Occipital lobe (tissue), 3 donors: ENCODE measurements at places on chromosomes 16 and 17. TPM values are rescaled to one million over a fixed set of nuclear protein-coding genes. Genes with fewer than 3 reads are reported as not detected.

DNA sequence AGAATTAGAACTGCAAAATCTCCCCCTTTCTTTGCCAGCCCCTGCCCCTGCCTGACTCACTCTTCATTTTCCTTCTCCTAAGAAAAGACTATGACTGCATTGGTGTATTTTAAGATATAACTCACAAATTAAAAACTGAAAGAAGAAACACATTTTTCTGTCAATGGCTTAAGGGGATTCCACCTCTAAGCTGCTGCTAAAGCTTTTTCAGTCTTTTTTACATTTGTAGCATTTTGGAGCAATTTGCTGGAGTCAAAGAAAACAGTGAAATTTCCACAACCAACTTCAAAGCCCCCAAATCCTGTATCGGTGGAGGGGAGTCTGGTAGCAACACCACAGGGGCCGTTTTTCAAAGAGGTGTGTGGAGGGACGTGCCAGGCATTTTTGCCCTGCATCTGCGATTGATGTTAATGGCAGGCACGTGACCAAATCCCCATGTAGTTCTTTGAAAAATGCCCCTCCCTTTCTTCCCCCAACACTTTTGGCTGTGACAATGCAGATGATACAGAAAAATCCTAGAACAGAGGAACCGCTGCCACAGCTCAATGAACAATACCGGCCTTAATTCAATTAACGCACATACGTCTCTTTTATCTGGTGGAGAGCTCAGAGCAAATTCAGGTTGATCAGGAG, 28.5 kb downstream of the MAF start:
- DNase-seq: no peak

- no peak for DNase-seq
Observed at GRCh38 chr17:20975566-20975965, 67.2 kb downstream of the USP22 start.

DNA sequence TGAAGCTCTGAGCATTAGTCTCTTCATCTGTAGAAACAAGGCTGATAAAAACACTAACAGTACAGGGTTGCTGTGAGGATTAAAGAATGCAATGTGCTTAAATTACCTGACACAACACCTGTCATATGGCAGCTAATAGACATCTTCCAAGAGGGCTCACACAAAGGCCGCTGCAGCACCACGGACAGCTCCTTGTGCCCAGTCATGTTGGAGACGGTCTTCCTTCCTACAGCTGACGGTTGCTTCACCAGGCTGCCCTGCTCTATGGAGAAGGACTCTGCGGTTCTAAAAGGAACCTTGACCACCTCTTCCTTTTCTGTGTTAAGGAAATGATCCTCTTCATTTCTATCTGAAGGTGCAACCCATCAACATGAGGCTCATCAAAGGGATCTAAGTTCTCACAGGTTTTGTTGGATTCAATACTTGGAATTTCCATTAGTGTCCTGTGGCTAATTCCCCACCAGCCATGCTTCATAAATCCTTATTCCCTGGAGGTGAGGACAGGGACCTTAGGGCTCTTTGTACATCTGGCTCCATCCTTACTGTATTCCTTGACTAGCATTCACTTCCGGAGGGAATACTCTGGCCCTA, 138.9 kb upstream of the CES5A start:
- no peak for DNase-seq

The TRPV2 gene
- total RNA-seq: 2.0 TPM

The CEP295NL gene
- 1.4 TPM for total RNA-seq

DNA sequence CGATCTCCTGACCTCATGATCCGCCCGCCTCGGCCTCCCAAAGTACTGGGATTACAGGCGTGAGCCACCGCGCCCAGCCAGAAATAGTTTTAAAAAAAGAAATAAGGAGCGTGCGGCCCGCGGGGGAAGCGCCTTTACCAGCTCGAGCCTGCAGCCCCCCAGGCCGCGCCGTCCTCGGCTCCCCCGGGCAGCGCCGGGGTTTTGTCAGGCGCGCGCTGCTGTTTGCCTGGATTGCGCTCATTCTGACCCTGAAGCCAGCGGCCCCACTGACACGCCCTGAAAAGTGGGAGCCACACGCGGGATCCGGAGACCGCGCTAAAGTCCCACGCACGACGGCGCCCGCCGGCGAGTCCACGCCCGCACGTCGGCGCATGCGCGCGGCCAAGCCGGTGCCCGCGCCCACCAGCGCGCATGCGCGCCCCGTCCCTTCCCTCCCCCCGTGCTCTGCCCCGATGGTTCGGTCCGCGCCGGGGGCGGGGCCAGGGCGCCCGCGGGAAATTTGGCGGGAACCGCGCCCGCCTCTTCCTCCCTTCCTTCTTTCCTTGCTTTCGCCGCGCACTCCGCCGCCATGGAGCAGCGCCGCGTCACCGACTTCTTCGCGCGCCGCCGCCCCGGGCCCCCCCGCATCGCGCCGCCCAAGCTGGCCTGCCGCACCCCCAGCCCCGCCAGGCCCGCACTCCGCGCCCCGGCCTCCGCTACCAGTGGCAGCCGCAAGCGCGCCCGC, at the start of gene CDT1:
CDT1 (plus strand) TSS at position 526 of the 724 bp plus-strand sequence; CDS start at position 569, 43 bp downstream.
- peak; percentile 48 for DNase-seq

- DNase-seq: no peak
Observed at GRCh38 chr16:81905277-81905676, 106.0 kb downstream of the SDR42E1 start.

DNA sequence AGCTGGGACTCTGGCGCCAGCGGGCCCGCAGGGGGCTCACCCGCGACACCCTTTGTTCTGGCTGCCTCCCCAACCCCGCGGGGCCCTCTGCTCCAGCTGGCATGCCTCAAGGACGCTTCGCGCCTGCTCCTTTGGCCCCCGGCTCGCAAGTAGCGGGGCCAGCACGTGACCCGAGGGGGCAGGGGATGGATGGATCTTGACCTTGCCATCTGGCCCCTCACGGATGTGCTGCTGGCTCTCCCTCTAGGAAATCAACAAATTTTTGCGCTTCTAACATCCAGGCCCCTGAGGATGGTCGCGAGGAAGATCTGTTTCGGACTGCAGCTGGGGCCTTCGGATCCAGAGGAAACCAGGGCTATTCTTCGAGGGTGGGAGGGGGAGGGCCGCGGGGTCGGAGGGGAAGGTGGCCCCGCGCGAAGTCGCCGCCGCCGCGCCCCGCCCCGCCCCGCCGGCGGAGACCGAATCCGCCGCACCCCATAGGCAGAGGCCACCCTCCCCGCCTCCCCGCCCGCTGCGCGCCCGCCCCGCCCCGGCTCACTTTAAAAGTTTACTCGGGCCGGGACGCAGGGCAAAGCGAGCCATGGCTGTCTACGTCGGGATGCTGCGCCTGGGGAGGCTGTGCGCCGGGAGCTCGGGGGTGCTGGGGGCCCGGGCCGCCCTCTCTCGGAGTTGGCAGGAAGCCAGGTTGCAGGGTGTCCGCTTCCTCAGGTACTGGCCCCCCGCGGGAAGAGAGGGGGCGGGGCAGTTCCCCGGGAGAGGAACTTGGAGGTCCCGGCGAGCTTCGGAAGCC, at the start of gene ACSF2:
ACSF2 (plus strand) TSS at position 537 of the 790 bp plus-strand sequence; CDS start at position 581, 44 bp downstream.
- DNase-seq: no peak

The CENPT gene
- total RNA-seq: 19.7 TPM

- no peak for DNase-seq
Observed at GRCh38 chr16:84775262-84775810, 44.4 kb upstream of the CRISPLD2 start.

The SCARF1 gene
- 3.9 TPM for total RNA-seq

The PDIA2 gene
- total RNA-seq: 6.4 TPM

The CARD14 gene
- 0.31 TPM for total RNA-seq

DNA sequence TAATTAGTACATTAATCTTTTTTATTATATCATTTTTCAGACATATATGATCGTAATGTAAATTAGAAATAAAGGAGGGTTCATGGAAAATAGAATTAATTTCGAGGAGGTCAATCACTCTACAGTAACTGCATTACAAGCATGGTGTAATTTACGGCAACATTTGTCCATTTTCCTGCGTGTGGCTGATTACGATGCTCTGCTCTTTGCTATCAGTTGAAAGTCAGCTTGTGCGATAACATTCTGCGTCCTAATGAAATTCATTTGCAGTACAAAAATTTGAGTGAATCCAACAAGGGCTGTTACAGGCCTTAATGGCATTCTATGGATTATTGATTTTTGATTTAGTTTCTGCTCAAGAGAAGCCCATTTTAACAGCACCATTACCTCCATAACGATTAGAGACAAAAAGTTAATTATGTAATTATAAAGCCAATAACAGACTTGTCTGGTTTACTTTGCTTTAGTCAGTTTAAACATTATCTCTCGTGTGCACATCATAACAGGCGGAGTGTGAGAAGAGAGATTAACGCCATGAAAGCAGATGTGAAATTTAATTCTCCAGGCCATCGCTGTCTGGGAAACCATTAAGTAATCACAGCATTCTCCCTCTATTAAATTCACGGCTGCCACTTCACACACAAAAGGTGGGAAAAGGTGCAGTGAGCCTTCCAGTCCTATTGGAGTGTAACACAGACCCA, 256.4 kb upstream of the IRX3 start:
- no peak for DNase-seq

DNA sequence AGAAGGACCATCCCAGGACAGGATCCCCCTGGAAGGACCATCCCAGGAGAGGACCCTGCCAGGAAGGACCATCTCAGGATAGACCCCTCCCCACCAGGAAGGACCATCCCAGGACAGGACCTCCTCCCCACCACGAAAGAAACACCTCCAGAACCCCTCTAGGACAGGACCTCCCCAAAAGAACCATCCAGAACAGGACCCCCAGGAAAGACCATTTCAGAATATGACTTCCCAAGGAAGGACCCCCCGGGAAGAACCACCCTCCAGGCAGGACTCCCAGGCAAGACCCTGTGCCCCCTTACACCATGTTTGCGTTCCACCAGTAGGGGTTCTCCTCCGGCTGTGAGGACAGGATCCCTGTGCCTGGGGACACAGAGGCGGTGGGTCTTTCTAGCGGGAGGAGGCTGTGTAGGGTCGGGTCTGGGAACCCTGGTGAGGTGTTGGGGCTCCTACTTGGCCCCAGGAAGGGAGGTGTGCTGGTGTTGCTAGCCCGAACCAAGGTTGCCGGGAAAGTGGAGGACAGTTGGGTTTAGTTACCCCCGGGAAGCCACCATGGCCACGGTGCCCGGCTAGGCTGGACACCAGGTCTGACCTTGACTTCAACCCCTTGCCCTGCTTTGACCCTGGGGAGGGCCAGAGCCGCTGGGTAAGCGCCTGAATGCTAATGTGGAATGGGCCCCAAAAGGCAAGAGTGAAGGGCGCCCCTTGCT, 2.2 kb downstream of the NOTUM start:
- DNase-seq: no peak

DNA sequence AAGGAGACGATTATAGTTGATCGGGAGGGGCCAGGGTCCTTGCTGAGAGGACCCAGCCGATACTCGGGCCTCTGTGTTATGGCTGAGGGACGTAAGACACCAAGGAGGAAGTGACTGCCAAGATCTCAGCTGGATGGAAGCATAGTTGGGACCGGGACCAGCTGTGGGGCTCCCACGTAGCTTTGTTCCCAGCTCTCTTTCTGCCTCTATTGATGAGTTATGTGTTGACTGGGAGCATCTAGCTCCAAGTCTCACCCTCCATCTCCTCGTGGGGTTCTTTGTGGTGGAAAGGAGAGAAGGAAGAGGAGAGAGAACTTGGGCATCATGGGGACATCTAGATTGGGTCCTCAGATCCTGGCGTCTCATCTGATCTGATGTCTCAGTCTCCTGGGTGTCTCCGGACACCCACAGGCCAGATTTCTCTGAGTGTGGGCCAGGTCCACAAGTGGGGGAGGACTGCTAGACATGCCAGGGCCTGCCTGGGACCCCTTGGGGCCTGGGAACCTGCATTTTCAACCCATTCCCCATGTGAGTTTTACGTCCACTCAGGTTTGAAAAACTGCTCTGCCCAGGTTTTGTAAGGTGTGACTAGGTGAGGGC, 1.0 kb downstream of the MGRN1 start:
- DNase-seq: no peak

GRCh38 chr17:42459256-42459800, 650 bp downstream of the ATP6V0A1 start:
- peak; percentile 41 for DNase-seq

The DPEP2 gene
- total RNA-seq: not detected

DNA sequence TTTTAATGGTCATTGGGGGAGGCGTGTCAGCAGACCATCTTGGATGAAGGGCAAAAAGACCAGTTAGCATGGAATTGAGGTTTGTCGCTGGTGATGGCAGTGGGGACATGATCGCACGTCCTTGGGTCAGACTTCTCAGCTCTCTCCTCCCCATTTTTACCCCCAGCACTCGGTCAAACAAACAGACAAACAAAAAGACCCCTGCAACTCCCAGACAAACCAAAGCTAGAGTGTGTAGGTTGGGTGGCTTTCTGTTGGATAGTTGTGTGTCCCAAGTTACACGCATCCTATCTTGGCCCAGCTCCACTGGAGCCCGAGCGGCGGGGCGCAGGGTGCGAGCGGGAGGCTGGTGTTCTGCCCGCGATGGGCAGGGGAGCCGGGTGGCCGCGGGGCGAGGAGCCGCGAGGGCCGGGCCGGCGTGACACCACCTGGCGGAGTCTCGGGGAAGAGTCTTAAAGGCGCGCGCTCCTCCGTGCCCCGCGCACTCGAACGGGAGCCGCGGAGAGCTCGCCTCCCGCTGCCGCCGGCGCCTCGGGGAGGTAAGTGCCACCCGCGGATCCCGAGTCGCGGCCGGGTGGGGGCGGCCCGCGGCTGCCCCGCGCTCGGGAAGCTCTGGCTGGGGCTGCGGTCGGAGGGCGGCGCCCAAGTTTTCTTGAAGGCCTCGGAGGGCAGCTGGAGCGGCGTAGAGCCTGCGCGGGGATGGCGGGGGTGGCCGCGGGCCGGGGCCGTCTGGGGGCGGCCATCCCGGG, 18.5 kb upstream of the NTN1 start:
- DNase-seq: no peak

DNA sequence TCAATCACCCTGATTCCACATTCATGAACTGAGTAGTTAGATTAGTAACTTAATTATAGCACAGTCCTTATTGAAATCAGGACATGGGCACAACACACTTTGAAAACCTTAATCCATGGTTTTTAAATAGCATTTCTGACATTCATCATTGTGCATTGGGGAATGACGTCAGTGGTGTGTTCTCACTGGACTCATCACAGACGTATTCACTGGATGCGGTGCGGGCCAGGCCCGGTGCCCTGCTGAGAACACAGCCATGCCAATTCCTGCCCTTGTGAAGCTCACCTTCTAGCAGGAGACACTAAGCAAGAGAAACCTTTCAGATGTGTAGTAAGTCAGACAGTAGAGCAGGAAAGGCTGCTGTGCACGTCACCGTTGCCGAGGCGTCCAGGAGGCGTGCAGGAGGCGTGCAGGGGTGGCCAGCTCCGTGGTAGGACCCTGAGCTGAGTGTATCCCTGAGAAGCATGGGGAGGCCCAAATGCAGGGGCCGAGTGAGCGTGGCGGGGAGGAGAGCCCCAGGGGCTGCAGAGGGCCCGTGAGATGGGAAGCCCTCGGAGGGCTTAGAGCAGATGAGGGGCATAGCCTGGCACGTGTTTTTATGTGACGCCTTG, 12.9 kb downstream of the BANP start:
- no peak for DNase-seq

The E4F1 gene
- 27.3 TPM for total RNA-seq

The KCNH4 gene
- total RNA-seq: 0.31 TPM

The KIF2B gene
- total RNA-seq: not detected

The TBC1D3 gene
- not detected for total RNA-seq

The KRTAP9-4 gene
- total RNA-seq: not detected

The TRAPPC1 gene
- total RNA-seq: 22.3 TPM

GRCh38 chr16:53085931-53086421, 31.2 kb downstream of the CHD9 start:
- DNase-seq: no peak

- no peak for DNase-seq
Observed at GRCh38 chr17:66679631-66680517, 155.0 kb upstream of the CACNG5 start.

The PERCC1 gene
- not detected for total RNA-seq

The PRR15L gene
- not detected for total RNA-seq

- DNase-seq: no peak
Observed at GRCh38 chr17:34582185-34582900, 3.0 kb downstream of the TMEM132E start.
